Aorta (tissue), 5 donors: ENCODE measurements at places on chromosomes 3 and 15. TPM values are rescaled to one million over a fixed set of nuclear protein-coding genes. Genes with fewer than 3 reads are reported as not detected.

Gene LRRC31
- total RNA-seq: not detected

- H3K4me1 ChIP-seq: no peaks in the 10 kb centered on the region
- no peaks in the 10 kb centered on the region for H3K27me3 ChIP-seq
- DNase-seq: no peak
- no peaks in the 10 kb centered on the region for H3K36me3 ChIP-seq
Observed at GRCh38 chr3:110733045-110733444, 338.6 kb upstream of the NECTIN3 start.

DNA sequence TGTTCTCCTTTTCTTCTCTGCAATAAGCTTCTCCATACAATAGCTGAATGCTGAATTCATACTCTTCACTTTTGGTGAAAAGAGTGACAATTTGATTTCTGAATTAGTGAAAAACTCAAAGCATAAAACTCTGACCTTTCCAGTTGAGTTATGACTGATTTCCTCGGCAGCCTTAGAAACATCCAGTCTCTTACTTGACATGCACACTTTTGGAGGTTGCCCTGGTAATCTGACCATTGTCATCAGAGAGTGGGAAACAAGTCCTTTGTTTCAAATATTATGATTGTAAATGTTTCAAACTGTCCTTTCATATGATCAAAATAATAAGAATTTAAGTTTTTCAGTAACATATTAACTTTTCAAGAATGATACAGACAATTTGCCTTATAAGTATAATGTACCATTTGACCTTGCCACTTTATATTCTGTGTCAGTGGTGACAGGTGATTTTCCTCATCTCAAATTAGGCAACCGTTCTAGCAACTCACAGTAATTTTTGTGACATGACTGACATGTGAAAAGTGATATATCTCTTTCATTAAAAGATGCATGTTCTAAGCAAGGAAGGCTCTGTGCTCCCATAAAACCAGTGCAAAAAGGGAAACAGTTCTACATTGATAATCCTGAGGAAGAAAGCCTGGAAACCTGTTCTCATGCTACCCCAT lies 507.6 kb upstream of the ROBO2 start:
- no peaks in the 10 kb centered on the region for H3K4me1 ChIP-seq
- no peaks in the 10 kb centered on the region for H3K27me3 ChIP-seq
- H3K4me3 ChIP-seq: no peak overlapping the region
- no peak for DNase-seq

- H3K4me1 ChIP-seq: no peaks in the 10 kb centered on the region
- no peak for DNase-seq
- H3K27ac ChIP-seq: no peak overlapping the region
- no peak overlapping the region for H3K4me3 ChIP-seq
- no peaks in the 10 kb centered on the region for H3K36me3 ChIP-seq
- H3K27me3 ChIP-seq: no peaks in the 10 kb centered on the region
Observed at GRCh38 chr15:92817339-92817886, 82.7 kb upstream of the CHD2 start.
